ENCODE measurements at places on chromosomes 13 and 19.
A peak's percentile ranks its signal among the peaks of the same experiment; 100 is the strongest.

- no peak for DNase-seq
These were observed 442.7 kb downstream of the OXGR1 start for GRCh38 chr13:96551546-96551945.

- no peak for DNase-seq
These were observed 5.6 kb downstream of the NDUFS7 start for GRCh38 chr19:1389033-1389940.

- no peak for DNase-seq
These were observed 26.5 kb downstream of the CD177 start for GRCh38 chr19:43380008-43380407.

DNA sequence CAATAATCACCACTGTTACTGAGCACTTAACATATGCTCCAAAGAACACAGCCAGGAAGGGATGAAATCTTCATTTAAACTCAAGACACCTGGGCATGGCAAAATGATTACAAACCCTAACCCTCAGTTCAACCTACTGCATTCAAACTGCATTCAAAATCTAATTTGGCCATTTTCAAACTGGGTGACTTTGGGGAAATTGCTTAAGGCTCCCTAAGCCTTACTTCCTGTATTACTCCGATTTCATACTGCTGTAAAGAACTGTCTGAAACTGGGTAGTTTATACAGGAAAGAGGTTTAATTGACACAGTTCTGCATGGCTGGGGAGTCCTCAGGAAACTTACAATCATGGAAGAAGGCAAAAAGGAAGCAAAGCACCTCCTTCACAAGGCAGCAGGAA lies 50.4 kb downstream of the CBY2 start:
- DNase-seq: no peak

GRCh38 chr19:51735759-51736449 lies 12.1 kb upstream of the HAS1 start:
- DNase-seq: no peak

- DNase-seq: no peak
These were observed 19.0 kb downstream of the AKT2 start for GRCh38 chr19:40266119-40266518.

DNA sequence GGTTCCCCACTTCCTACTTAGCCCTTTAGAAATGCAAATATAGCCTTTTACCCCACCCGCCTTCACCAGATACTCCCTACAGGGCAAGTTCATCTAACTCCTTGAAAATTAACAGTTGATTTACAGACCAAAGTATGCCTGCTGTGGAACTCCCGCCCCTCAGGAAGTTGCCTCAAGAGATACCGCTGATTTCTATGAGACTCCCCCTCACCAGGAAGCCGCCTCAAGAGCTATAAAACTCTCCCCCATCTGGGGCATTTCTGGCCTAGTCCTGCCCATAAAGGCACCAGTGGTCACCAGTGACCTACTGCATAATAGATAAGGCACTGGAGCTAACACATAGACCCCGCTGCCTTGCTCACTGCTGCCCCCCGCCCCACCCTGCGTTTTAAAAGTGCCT lies 201.7 kb upstream of the UBL3 start:
- DNase-seq: no peak

GRCh38 chr13:73223372-73223781 lies 164.6 kb downstream of the KLF5 start:
- no peak for DNase-seq

- DNase-seq: no peak
These were observed 5.7 kb upstream of the OR7G3 start for GRCh38 chr19:9132422-9132821.

GRCh38 chr13:33258808-33259193 lies 26.8 kb downstream of the STARD13 start:
- peak; percentile 16 for DNase-seq

GRCh38 chr19:4279267-4279529 lies 132 bp downstream of the SHD start:
- DNase-seq: no peak

DNA sequence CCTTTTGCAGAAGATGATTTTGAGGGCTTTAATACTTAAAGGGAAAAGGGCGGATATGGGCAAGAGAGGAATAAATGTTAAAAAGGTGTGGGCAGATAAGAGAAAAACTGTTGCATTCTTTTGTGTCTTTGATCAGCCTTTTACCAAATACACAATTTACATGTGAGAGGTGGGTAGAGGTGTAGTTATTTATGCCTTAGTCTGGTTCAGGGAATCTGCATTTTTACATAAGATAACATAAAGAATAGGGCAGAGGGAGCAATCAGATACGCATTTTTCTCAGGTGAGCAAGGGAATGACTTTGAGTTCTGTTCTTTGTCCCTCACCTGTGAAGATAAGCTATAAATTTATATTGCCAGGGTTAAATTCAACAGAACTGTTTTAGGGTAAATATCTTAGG lies 708.4 kb upstream of the SLITRK1 start:
- no peak for DNase-seq

DNA sequence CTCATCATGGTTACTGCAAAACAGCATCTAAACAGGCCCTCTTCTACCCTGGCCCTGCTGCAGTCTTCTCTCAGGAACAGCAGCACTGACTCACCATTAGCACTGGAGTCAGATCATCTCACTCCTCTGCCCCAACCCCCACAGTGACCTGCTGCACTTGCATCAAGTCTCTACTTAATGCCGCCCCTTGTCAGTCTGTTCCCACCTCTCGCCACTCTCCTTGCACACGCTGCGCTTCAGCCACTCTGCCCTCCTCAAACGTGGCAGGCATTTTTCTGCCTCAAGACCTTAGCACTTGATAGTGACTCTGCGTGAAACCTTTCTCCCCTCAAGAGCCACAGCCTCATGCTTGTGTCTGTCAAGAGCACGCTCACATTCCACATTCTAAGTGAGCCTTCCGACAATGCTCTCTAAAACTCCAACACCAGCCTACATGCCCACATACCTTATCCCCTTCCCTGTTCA lies 22.1 kb downstream of the MIPEP start:
- peak; percentile 53 for DNase-seq

DNA sequence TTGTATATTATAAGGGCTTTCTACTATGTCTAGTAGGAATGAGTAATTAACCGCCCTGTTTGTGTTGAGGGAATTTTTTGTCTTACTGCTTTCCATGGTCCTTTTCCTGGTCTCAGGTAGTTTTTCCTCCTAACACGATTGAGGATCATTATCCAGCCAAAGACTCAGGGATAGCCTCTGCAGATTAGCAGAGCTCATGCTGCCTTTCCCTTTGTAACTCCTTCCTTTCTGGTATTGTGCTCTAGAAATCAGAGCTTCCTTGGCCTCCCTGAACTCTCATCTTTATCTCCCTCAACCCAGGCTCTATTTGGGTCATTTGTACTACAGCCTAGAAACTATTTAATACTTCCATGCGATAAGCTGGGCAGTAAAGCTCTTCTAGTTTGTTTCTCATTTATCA lies 142.1 kb downstream of the PDS5B start:
- DNase-seq: no peak

DNA sequence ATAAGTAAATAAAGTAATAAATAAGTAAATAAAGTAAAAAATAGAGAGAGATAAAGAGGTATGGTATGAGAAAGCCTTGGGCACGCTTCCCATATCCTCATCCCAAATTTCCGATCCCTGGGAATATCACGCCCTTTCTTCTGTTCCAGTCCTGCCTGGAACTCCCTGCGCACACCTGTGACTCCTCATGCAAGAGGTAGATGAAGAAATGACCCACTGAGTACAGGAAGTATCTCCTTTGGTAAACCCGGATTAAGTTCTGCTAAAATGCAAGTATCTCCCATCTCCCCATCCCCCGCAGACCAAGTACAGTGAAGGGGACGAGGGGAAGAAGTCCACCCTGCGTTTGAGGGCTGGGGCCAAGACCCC lies 399 bp upstream of the ZNF136 start:
- no peak for DNase-seq

DNA sequence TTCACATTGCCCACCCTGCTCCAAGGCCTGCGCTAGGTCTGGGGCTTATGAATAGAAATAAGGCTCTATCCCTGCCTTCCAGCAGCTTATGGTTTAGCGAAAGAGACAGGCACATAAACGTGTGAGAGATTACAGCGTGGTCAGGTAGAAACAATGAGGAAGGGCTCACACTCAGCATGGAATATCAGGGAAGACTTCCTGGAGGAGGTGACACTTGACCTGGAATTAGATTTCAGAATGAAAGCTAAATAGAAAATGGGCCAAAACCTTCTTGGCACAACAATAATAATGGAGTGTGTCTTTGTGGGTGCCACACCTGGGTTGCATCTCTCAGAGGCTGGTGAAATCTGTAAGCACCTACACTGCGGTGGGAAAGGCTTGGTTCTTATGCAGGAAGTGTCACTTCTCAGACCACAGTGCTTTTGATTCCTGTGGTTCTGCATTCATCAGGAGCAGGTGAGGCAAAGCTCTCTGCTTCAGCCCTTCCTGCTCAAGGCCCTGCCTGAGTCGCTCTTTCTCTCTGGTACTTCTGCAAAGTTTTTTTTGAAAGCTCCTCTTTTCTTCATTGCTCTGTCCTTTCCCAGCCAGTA lies 430.3 kb downstream of the ZNF536 start:
- no peak for DNase-seq

- DNase-seq: peak; percentile 64
These were observed 7.7 kb upstream of the GPR18 start for GRCh38 chr13:99265821-99266426.

DNA sequence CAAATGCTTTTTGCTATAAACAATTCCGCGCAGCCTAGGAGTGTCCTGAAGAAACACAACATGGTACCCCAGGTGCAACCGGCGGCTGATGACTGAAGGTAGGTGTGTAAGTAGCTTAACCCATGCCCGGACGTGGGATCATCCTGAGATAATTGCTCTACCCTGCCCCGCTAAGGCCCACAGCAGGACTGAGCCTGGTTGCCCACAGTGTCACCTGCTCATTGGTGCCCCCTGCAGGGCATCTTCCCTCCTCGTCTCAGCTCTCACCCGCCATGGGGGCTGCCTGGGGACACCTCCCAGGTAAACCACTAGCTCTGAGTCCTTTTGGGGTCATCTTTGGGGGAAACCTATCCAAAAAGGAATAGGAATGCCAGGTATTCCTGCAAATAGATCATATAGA lies 22.3 kb downstream of the TMEM161A start:
- DNase-seq: peak; percentile 41

DNA sequence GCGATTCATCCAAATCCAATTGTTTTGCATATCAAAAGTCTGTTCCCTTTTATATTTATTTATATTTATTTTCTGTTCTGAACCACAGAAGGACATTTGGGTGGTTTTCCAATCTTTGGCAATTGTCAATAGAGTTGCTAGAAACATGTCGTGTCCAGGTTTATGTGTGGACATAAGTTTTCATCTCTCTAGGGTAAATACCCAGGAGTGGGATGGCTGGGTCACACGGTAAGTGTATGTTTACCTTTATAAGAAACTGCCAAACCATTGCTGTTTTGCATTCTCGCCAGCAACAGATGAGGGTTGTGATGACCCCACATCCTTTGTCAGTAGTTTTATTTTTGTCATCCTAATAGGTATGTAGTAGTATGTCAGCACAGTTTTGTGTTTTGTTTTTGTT lies 12.5 kb downstream of the AP1M1 start:
- no peak for DNase-seq

DNA sequence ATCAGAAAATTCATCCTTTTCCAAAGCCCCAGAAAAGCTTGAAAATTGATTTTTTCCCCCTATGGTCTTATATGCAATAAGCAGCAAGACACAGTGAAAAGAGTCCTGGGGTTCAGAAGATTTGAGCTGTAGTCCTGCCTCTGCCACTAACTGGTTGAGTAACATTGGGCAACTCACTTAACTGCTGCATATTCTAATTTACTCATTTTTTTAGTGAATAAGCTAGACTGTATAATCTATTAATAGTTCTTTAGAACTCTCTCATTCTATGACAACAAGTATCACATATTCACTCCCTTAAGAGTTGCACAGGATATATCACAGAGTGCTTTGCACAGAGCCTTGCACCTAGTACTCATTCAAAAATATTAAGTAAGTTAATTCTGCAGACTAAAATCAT lies 110.8 kb downstream of the STOML3 start:
- DNase-seq: no peak

- peak; percentile 78 for DNase-seq
These were observed 6.9 kb downstream of the PEAK3 start for GRCh38 chr19:2274931-2275535.

DNA sequence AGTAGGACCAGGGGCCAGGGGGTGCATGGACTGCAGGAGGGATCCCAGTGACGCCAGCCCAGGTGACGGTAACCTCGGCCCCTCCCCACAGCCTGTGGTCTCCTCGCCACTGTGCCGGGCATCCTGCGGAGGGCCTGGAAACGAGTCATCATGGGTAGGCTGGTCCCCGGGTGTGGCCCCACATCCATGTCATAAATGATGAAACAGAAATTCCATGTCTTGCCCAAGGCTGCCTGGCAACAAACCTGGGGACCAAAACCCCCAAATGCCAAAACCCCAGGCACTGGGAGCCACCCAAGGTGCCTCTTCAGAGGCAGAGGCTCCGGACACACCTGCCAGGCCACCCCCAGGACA lies 20.9 kb downstream of the MAP2K2 start:
- DNase-seq: no peak

DNA sequence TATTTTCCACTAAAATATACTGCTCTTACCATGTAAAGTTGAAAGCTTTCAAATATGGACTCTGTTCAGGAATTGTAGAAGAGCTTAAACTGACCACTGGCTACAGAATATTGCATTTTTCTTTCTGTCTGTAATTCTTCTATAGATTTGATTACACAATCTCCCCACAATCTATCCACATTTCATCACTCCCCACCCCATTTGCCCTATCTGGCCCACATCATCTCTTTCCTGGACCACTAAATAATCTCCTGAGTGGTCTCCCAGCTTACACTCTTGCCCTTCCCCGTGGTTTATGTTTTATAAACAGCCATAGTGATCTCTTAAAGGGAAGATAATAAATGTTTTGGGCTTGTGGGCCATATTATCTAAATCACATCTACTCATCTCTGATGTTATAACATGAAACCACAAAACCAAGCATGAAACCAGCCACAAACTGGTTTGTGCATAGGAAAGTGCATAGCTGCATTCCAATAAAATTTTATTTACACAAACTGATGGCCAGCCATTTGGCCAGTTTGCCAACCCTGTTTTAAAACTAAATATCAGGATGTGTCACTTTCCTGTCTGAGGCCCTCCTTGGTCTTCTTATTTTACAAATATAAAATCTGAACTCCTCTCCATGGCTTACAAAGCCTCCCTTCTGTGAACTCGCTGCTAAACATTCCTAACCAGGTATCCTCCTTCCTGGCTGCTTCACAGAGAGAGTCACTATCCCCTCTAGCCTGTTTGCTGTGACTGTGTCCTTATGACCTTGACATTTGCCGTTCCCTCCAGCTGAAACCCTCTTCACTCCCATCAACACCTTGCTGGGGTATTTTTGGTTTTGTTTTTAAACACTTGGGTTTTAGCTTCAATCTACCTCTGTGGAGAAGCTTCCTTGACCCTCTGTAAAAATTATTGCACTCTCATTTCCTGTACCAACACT lies 500.9 kb downstream of the GPC6 start:
- DNase-seq: peak; percentile 8

- DNase-seq: peak; percentile 9
These were observed 51.6 kb downstream of the USP12 start for GRCh38 chr13:27120011-27120410.

- DNase-seq: no peak
These were observed 289.4 kb upstream of the MIR17HG start for GRCh38 chr13:91058066-91058465.

GRCh38 chr19:33988601-33989000 lies 183.7 kb upstream of the LSM14A start:
- no peak for DNase-seq

- DNase-seq: no peak
These were observed 302.9 kb downstream of the LMO7 start for GRCh38 chr13:75938811-75939560.
